HCEC 1CT (cell line): ENCODE measurements at places on chromosomes 4 and X.

- no peak for DNase-seq
Observed at GRCh38 chr4:7901311-7901885, 38.3 kb downstream of the AFAP1 start.

DNA sequence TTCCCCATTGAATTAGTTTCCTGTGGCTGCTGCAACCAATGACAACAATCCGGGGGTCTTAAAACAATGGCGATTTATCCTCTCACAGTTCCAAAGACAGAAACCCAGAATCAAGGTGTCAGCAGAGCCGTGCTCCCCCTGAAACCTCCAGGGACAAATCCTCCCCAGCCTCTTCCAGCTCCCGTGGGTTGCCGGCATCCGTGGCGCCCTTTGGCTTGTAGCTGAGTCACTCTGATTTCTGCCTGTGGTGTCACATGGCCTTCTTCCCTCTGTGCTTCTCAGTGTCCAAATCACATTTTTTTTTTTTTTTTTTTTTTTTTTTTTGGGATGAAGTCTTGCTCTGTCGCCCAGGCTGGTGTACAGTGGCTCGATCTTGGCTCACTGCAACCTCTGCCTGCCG is 64.5 kb upstream of the STX18 start:
- no peak for DNase-seq

DNA sequence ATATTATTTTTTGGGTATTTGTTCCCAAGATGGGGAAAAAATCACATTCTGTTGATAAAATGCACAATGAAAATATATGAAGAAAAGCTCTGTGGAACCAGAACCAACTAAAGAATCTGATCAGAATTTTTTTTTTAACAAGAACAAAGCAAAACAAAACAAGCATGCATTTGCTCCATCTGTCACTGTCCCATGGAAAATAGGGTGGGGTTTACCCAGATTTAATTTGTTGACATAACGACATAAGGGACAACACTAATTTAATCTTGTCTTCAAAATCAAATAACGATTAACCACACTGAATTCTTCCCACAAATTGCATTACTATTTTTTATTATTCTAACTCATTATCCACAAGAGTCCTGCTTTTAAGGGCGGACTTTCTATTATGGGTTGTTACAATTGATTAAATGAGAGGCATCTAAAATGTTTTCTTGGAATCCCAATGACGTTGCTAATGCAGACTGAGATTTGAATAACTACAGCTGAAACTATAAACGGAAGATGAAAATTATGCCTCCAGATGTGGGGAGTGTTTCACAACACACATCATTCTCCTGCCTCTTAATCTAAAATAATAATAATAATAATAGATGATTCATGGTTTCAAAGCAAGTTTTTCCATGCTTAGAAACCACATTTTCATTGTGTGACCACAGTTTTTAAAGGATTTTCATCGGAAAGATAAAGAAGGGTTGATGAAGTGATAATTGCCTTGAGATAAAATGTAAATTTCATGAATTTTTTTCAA is 307.0 kb upstream of the CPEB2 start:
- peak; percentile 9 for DNase-seq

GRCh38 chr4:64598066-64598465 is 188.8 kb upstream of the TECRL start:
- DNase-seq = peak; percentile 11

- no peak for DNase-seq
Observed at GRCh38 chr4:147078875-147079658, 133.4 kb upstream of the TTC29 start.

GRCh38 chr4:18111081-18111480 is 89.5 kb upstream of the LCORL start:
- DNase-seq = no peak

DNA sequence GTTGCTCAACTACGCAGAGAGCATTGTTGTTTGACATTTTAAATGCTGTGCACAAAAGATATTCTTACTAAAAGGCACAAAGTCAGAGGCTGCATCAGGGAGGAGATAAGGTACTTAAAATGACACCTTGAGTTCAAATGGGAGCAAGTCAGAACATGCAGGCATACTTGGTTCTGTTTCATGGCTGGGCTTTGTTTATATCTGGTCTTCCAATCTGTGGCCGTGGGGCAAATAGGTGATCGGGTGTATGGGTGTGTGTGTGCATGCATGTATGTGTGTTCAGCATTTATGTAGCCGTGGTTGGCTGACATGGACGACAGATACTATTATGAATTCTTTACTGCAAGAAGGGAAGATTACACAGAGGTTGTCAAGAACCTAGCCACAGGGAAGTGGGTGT is 106.1 kb downstream of the RASL11B start:
- no peak for DNase-seq
